Muscle of back (tissue), 13 donors: ENCODE measurements at places on chromosomes 3 and 15.

GRCh38 chr3:54079730-54080325 is 42.5 kb upstream of the CACNA2D3 start:
- DNase-seq = no peak

- no peak for DNase-seq
Measured at GRCh38 chr3:29481969-29482767, 201.3 kb downstream of the RBMS3 start.

DNA sequence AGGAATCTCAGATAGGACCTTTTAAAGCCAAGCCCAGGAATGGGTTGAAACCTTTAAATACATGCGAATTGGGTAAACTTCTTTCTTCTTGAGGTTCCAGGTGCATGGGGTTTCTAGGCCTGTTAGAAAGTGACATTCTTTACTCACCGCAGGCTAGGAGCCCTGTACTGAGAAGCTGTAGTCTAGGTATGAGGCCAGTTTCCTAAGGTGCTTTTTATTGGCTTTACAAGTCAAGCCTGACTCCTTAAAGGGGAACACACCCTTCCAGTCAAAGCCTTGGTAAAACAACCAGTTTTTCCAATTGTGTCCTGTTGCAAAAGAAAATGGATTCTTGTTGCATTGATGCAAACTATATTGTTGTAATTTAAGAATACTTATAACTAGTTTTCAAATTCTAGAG is 76.1 kb upstream of the ATP11B start:
- DNase-seq = no peak

- DNase-seq = no peak
Measured at GRCh38 chr3:127182848-127183714, 9.8 kb upstream of the PRR23E start.

- no peak for DNase-seq
Measured at GRCh38 chr3:150098621-150099020, 127.9 kb upstream of the PFN2 start.

DNA sequence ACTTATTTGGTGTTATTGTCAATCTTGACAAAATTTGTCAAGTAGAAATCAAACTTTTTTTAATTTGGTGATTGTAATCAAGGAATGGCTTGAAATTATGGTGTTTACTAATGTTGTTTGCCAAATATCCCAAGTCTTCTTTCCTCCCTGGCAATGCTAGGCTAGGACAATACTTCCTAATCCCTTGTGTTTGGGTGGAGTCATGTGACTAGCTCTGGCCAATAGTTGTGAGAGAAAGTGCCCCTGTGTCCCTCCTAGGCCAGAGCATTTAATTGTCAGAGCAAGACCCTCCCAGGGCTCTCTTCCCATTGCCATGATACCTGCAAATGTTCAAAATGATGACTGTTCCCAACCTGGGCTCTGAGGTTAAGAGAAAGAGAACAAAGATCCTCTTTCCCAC is 132.7 kb downstream of the ANXA2 start:
- no peak for DNase-seq

- no peak for DNase-seq
Measured at GRCh38 chr3:119570229-119570628, 9.1 kb upstream of the ADPRH start.

DNA sequence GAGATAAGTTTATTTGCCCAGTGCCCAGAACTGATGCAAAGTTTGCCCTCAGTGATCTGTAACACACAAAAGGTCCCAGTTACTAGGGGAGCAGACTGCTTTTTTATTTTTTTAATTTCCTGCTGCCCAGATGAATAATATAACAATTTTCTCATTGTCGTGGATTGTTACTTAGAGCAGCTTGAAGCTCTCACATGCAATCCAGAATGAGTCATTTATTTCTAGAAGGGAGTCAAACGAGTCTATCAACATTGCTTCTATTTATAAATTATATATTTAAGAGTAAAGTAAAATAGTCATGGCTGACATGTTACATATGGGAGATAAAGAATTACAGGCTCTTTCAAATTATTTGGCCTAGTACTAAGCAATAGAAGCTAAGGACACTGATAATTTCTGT is 41.3 kb downstream of the MEIS2 start:
- no peak for DNase-seq

- DNase-seq = no peak
Measured at GRCh38 chr15:63506537-63507035, 2.2 kb downstream of the USP3 start.

DNA sequence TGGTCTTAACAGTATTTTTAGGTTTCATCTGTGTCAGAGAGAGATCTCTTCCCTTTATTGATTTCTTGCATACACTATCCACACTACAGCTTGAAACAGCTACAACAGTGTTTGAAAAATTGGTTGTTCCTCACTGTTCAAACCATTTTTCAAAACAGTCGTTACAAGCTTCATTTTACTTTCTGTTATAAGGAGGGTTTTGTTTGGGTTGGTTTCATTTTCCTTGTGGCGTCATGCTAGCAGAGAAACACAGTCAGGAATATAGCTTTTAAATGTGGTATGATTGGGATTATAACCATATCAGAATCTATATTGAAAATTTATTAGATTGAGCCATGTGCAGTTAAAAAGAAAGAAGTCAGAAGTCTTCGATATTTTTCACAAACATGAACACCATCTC is 400.6 kb downstream of the ZBTB20 start:
- no peak for DNase-seq

DNA sequence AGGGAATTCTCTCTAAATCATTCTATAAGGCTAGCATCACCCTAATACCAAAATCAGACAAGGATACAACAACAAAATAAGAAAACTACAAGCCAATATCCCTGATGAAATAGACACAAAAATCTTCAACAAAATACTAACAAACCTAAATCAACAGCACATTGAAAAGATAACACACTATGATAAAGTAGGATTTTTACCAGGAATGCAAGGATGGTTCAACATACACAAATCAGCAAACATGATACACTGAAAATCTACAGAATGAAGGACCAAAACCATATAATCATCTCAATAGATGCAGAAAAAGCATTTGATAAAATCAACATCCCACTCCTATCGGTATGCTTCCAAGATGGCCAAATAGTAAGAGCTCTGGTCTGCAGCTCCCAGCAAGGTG is 39.5 kb downstream of the ALDH1A2 start:
- DNase-seq = no peak

DNA sequence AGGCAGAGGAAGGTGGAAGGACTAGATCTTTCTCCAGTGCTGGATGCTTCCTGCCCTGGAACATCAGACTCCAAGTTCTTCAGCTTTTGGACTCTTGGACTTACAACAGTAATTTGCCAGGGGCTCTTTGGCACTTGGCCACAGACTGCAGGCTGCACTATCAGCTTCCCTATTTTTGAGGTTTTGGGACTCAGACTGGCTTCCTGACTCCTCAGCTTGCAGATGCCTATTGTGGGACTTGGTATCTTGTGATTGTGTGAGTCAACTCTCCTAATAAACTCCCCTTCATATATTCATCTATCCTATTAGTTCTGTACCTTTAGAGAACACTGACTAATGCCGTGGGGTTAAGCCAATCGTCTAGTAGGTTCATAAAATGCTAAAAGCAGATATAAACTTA is 8.8 kb upstream of the B3GNT5 start:
- no peak for DNase-seq

DNA sequence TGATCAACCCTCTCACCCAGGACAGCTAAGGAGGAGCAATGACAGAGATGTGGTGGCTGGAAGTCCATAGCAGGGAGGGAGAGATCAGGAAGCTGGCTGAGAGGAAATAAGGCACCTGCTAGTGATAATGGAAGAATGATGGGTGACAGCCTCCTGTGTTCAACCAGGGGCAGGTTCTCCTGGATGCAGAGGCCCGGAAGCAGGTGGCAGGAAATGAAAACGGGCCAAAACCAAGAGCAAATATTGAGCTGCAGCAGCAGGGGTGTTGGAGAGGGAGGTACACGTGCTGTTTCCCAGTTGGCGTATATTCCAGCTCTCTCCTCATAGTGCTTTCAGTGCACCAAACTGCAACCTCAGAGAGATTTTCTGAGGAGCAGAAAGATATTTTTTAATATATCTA is 213.4 kb upstream of the TBL1XR1 start:
- no peak for DNase-seq

DNA sequence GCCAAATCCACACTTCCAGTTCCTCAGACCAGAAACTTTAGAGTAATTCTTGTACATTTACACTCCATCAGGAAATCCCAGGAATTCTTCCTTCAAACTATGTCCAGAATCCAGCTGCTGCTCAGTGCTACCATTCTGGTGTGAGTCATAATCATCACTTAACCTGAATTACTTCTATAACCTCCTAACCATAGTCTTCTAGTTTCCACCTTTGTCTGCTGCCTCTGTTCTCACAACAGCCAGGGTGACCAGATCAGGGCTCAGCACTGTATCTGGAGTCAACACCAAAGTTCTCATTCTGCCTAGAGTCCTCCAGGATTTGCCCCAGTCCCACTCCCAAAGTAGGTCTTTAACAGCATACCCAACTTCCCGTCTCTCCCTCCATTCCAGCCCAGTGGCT is 3.4 kb downstream of the CLDND1 start:
- DNase-seq = no peak

DNA sequence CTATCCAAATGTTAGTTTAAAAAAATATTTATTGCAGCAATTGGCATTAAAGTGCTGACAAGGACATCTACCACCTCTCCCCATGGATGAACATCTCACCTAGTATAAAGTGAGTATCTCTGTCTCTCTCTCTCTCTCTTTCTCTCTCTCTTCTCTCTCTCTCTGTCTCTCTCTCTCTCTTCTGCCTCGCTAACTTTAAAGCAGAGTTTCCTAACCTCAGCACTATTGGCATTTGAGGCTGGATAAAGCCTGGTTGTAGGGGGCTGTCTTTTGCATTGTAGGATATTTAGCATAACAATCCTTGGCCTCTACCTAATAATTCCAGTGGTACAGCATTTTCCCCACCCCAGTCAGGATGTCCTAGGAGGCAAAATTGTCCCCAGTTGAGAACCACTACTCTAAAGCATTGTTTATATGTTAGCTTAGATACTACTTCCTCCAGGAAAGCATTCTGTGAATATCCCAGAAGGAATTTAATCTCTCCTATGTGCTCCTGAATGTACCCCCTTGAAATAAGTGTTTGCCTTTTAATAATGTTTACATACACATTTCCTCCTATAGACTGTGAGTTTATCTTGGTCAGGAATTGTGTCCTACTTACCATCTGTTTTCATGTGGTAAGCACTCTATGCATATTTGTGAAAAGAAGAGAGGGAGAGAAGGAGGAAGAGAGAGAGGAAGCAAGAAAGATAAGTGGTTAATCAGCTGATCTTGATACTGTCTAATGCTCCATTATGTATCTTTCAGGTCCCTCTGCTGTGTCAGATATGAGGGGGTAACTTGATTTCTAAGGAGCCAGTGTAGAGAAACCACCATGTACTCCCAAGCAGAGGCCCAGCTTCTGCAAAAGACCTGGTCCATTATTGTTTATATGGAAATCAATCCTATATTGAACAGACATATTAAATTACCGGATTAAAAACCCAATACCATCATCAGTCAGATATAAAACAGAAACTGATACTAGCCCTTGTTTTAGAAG is 346.6 kb downstream of the RBMS3 start:
- DNase-seq = no peak

GRCh38 chr3:60160822-60161748 is 1090.2 kb downstream of the FHIT start:
- no peak for DNase-seq

DNA sequence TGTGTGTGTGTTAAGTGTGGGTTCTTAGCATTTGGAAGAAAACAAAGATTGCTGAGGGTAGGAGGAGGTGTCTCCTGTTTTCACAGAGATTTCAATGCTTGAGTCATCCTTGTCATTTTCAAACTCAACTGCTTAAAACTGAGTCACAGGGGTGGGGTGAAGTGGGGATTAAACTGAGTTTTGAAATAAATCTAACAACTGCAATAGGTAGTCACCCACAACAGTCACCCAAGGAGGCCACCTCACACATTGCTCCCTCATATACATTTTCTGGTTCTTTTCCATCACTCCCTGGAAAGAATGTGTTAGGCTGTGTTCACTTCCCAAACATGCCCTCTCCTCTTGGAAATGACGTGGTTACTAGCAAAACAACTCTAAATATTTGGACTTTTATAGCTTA is 187.7 kb upstream of the CMC1 start:
- peak; percentile 64 for DNase-seq

DNA sequence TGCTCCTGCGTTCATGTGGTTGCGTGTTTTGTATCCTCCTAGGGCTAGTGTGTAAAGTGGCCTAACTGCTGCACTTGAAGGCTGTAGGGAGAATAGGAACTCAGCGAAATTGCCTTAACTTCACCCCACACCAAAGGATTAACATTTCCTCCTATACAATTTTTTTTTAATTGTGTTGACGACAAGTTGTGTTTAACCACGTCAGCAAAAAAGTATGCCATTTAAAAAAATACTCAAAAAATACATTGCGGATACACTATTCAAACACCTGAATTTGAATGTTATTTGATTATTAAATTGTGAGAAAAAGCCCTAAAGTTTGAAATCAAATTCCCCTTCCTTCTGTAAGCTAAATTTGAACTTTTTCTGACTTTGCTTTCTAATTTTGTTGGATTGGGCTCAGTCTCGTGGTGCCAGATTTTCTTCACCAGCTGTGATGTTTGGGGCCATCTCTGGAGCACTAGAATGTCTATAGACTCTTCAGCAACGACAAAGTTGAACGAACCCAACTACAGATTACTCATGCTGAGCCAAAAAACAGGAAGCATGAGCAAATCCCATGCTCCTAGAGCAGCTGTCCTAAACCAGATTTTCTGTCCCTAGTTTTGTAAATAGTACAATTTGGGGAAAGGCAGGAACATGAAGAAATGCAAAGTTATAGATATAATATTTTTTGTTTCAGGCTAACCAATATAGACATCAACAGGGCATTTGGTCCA is 8.1 kb upstream of the SLC9A9 start:
- DNase-seq = peak; percentile 40

DNA sequence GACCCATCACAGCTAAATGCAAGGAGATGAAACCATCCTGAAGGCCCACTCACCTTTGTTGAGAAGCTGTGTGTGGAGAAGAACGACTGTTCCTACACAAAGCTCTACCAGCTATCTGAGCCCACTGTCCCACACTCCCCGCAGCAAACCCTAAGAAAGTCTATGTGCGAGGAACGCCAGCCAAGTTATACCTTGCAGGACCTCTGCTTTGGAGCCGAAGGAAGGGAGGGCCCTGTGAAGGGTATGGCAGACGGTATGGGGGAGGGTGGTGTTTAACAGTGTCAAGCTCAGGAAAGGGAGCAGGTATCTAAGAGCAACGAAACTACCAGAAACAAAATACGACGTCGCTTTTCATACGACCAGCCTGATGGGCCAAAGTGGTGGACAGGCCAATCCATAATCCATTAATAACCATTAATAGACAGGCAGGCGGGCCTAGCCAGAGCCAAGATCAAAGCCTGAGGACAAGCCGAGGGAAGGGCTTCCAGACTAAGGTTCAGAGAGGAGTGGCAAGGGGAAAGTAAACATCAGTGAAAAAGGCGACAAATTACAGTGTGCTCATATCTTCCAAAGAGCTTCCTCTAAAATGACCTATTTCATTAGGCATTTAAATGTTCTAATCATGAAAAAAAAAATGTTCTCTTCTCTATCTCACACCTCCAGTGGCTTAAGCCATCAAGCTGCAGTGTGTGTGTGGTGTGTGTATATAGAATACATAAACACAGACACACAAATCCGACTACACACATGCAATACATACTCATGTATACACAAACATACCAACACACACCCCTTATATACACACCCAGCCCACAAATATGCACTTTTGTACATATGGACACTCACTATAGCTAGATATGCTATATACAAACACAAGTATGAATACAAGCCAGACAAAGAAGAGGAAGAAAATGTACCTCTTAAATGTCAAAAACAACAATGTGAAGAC is 43.9 kb downstream of the PTPN23 start:
- DNase-seq = no peak
